Epithelial cell of prostate (primary cell): ENCODE measurements at places on chromosomes 16 and 17.

- DNase-seq: peak; percentile 93
Measured at GRCh38 chr16:74743668-74744299, 30.8 kb downstream of the FA2H start.

- no peak for DNase-seq
Measured at GRCh38 chr16:17776888-17777287, 306.1 kb upstream of the XYLT1 start.

DNA sequence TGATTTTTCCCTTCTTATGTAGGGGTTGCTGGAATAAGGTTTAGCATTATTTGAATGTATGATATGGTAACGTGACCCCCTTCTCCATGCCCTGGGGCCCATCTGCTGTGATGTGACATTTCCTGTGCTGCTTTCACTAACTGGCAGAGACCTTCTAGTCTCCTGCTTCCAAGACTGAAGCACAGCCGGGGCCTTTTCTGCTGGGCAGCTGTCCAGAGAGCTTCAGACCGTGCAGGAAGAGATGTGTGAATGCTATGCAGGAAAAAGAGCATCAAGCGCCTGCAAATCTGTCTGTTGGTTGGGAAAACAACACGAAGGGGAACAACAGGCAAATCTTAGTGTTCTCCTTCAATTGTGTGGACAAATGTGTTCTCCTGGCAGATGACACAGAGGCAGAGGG lies 128.5 kb downstream of the SPACA3 start:
- no peak for DNase-seq

DNA sequence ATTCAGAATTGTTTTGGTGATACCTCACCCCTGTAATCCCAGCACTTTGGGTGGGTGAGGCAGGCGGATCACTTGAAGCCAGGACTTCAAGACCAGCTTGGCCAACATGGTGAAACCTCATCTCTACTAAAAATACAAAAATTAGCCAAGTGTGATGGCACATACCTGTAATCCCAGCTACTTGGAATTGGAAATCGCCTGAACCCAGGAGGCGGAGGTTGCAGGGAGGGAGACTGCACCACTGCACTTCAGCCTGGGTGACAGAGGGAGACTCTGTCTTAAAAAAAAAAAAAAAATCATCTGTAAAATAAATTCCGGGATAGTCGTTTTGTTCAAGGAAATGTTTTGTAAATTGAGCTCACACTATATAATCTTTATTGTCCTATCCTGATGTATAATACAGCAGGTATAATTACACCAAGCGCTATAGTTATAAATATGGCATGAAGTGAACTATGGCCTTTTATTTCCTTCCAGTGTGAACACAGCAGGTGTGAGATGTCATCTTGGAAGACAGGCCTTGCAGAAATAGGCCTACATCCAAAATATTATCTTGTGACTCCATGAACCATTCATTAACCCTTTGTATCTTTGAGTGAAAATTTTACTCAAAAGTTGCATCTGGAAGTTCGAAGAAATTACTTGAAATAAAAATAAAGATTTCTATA lies 25.4 kb downstream of the PLA2G10 start:
- DNase-seq: no peak

GRCh38 chr17:18981642-18982424 lies 22.7 kb downstream of the FAM83G start:
- DNase-seq: no peak

DNA sequence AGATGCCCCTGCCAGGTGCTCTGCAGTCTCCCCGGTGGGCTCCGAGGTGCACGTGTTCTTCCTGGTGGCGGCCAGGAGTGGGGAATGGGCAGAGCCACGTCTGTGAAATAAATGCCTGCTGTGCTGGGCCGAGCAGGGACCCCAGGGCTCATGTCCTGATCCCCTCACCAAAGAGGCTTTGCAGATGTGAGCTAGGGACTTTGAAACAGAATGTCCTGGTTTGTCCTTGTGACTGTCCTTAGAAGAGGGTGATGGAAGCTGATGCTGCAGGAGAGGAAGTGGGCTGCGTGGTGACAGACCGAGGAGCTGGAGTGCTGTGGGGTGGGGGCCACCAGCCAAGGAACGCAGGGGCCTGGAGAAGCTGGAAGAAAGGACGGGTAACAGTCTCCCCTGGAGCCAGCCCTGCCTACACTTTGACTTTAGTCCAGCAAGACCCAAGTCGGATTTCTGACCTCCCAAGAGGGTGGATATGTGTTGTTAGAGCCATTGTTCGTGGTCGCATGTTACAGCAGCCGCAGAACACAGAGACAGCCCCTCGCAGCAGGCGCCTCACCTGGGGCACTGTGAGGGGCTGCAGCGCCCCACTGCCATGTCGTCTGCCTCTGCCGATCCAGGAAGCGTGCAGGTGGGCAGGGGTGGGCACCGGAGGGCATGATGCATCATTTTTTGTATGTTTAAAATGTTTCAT lies 217.9 kb upstream of the CIBAR2 start:
- DNase-seq: no peak

DNA sequence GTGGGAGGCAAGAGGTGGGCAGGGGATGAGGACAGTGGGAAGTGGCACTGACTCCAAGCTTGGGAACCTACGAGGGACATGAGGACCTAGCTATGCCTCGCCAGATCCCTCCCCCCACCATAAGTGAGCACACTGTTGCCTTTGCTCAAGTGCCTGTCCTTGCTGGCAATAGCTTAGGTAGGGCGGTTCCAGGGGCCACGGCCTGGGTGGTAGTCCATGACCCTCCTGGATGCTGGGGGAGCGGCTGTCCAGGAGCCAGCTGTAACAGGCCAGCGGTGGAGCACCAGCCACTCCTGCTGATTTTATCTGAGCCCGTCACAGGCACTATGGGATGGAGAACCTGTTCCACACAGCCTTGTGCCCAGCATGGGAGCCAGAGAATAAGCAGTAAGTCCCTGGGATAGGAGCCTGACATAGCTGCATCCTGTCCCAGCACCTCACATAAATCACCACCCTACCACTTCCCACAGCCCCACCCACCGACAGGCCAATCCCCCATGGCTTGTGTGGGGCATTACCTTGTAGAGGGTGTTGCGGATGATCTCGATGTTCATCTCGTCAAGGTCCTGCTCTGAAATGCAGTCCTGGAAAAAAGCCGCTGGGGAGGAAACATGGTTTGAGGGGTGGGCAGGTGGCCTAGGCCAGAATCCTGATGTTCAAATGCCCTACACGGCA lies 11.8 kb downstream of the HSD11B2 start:
- DNase-seq: no peak

DNA sequence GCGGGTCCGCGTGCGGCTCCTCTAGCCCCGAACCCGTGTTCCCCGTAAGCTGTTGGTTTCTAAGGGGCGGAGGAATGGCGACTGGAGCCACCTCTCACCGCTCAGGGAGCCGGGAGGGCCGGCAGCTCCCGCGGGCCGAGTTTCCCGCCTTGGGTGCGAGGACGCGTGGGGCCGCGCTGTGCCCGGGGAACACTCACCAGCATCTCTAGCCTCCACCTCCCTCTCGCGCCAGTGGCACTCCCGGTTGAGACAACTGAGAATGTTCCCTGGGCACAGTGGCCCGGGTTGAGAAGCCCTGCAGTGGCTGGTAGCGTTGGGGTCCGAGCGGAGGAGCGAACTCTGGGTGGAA lies 560 bp downstream of the TELO2 start:
- DNase-seq: no peak

GRCh38 chr17:28125526-28126378 lies 83.3 kb downstream of the NLK start:
- no peak for DNase-seq

DNA sequence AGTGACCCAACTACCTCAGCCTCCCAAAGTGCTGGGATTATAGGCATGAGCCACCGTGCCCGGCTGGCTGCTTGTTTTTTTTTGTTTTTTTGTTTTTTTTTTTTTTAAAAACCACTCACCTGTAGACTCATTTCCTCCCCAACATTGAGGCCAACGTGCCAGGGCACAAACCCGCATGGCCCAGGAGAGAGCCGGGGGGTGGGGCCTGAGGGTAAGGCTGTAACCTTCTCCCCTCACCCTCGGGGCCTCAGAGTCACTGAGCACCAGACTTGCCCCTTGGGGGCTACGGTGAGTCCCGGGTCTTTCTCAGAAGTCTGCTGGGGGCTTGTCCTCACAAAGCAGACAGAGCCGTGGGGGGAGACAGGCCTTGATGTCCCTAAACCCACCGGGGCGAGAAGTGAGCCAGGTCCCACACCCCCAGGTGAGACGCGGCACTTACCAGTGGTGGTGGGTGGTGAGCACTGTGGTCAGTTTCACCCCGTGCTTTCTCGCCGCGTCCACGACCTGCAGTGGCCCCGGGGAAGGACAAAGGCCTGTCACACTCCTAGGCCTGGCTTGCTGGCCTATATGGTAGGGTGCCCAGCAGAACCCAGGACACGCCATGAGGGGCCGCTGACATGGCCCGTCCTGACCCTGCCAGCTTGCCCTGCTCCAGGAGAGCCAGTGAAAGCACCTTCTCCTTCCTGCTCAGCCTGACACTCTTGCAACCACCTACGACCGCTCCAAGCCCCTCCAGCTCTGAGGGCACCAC lies 4.6 kb downstream of the HAGH start:
- peak; percentile 24 for DNase-seq

GRCh38 chr16:22813223-22813947 lies 577 bp upstream of the HS3ST2 start:
- DNase-seq: peak; percentile 60

- DNase-seq: no peak
Measured at GRCh38 chr17:8696906-8697305, 47.7 kb downstream of the CCDC42 start.

DNA sequence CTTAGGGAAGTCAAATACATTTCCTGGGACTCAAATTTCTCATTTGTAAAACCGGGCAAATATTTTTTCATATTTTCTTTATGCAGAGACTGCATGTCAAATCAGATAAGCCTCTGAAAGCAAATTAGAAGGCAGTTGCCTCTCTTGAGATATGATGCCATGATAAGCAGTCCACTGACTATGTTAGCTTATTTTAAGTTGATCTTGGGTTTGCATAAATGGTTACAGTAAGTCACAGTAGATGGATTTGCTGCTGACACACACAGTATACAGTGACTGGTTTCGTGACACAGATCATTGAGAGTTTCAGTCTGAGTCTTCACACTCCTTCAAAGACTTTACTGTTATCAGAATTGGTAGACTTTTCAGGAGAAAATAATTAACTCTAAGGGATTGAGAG lies 927.6 kb upstream of the CDH8 start:
- no peak for DNase-seq

DNA sequence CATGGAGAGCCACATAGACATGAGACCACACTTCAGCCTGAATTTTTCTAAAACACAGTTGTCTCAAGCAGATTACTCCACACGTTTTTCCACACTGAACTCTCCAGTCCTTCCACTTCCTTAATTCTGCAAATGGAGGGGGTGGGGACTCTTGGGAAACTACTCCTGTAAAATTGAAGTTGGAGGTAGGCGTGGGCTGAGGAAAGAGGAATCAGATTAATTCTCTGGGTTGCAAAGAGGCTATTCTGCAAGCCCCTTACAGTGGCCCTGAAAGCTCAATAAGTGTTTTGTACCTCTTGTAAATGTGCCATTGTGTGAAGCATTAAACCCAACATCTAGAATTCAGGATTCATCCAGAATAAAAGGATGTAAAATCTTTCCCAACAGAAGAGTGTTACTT lies 9.6 kb downstream of the MARVELD3 start:
- DNase-seq: no peak

DNA sequence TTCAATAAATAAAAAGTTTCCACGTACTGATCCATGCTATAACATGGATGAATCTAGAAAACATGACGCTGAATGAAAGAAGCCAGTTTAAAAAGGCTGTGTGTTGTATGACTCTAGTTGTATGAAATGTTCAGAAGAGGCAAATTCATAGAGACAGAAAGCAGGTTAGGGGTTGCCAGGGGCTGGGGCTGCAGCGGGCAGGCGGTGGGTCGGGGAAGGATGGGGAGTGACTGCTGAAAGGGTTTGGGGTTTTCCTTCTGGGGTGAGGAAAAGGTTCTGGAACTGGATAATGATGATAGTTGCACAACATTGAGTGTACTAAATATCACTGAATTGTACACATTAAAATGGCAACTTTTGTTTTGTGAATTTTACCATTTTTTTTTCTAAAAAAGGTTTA lies 36.3 kb downstream of the NOL11 start:
- no peak for DNase-seq

GRCh38 chr16:75289189-75289588 lies 37.8 kb upstream of the BCAR1 start:
- no peak for DNase-seq

- no peak for DNase-seq
Measured at GRCh38 chr17:19610879-19611278, 37.7 kb upstream of the ALDH3A2 start.

DNA sequence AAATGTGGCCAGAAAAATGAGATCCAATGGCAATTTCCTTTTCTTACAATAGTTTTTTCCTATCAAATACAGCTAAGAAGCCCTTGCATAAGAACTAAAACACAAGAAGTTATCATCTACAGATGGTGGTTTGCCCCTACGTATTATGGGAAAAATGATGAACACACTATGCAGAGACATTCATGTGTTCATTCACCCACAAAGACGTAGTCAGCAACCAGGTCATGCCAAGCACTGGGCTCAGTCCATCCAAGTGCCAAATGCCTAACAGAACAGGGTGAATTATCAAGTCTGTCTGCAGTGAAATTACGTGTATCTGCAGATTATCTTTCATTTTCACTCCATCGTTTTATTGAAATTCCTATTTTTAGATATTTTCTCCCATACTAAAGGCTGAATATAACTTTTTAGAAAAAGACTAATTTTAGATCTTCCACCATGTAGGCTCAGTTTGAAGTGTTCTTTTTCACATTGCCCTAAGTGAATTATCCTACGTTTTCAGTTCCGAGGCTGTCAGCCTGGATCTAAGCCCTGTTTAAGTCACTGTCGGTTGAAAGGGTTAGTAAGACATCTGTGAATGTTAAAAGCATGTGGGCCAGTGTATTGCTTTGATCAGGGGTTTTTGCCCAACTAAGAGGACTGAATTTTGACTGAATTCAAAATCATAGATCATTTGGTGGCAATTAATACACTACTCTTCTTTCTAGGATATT lies 78.1 kb upstream of the DHX40 start:
- DNase-seq: no peak
